ENCODE measurements at places on chromosomes 6 and 20. TPM values are rescaled to one million over a fixed set of nuclear protein-coding genes. Genes with fewer than 3 reads are reported as not detected.

RHAG gene
- not detected for polyA plus RNA-seq

USP49 gene
- polyA plus RNA-seq = 6.9 TPM

PARD6B gene
- 5.2 TPM for polyA plus RNA-seq

WFDC5 gene
- polyA plus RNA-seq = not detected

MAD2L1BP gene
- 65.3 TPM for polyA plus RNA-seq

GCNT2 gene
- polyA plus RNA-seq = 19.3 TPM

GRM1 gene
- 0.15 TPM for polyA plus RNA-seq

GSTA3 gene
- polyA plus RNA-seq = not detected

NT5E gene
- 0.74 TPM for polyA plus RNA-seq

EDN3 gene
- 0.24 TPM for polyA plus RNA-seq
